ENCODE measurements at places on chromosomes 6 and 20.

DNA sequence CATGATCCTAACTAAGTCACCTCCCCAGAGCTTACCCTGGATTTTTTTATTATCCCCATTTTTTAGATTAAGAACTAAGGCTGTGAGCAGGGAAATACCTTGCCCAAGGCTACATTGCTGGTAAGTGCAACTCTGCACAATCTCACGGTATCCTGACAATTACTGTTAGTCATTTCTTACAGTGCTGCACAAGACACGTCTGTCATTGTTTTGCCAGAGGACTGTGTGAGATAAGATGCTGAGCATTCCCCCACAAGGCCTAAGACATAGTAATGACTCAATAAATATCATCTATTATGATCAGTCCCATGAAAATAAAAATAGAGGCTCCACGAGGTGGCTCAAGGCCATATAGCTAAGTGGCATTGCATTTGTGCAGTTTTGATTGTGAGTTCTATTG is 21.0 kb downstream of the PFDN4 start:
- no peak for DNase-seq

DNA sequence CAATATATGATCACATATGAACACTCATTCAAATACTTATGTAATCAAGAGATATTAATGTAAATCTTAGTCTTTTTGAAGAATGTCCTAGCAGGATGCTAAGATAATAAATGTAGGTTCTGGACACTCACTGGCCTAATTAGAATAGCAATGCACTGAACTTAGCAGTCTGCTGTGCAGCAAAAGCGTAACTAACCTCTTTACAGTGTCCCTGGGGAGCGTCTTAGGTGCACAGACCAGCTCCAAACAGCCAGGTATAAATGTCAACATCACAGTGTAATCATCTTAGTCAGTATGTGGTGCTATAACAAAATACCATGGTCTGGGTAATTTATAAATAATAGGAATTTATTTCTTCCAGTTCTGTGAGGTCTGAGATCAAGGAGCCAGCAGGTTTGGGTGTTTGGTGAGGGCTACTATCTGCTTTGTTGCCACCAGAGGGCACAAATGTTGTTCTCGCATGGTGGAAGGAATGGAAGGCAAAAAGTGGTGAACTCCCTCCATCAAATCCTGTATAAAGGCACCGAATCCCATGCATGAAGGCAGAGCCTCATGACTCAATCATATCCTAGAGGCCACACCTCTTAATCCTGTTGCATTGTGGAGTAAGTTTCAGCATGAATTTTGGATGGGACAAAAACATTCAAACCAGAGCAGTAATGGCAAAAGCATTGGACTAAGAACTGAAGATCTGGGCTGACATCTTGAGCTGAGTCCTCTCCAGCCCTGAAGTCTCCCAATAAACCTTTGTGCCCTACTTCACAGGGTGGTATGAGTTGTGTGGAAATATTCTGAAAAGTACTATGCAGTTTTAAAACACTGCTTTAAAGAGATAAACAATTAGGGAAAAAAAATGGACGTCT is 41.8 kb upstream of the FOXO3 start:
- DNase-seq: peak; percentile 33

GRCh38 chr6:4662886-4663285 is 113.3 kb upstream of the CDYL start:
- no peak for DNase-seq

DNA sequence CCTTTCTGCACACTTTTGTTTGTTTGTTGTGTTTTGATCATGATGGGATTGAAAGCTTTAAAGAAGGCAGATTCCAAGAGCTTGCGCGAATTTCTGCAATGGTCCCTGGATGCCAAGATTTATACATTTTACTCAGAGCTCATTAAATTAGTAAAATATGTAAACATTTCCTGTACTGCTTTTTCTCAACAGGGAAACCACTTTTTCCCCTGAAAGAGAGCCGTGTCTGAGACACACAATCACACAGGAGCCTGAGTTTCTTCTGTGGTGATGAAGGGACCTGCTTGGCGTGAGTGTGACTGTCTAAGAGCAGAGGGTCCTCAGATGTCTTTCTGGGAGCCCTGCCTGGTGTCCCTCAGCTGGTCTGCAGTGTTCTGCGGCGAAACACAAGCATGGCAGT is 12.1 kb upstream of the TAGAP start:
- DNase-seq: no peak

- DNase-seq: no peak
Measured at GRCh38 chr6:159180001-159180400, 10.8 kb downstream of the FNDC1 start.

- DNase-seq: no peak
Measured at GRCh38 chr20:40965671-40966070, 63.0 kb upstream of the TOP1 start.

DNA sequence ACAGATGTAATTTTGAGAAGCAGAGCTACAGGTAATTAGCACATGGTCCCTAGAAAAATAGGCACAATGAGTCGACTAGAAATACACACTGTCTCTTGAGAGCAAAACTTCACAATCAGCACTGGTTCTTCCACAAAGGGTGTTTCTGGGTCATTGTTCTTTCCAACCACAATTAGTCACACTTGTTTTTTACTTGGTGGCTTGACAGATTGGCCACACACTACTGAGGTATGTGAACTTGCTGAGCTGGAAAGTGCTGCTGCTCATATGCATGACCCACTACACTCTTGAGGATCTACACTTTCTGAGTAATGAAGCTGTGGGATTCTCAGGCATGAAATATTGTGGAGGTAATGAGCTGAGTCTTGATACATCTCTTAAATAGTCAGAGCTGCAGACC is 347.7 kb downstream of the BCKDHB start:
- DNase-seq: peak; percentile 35

DNA sequence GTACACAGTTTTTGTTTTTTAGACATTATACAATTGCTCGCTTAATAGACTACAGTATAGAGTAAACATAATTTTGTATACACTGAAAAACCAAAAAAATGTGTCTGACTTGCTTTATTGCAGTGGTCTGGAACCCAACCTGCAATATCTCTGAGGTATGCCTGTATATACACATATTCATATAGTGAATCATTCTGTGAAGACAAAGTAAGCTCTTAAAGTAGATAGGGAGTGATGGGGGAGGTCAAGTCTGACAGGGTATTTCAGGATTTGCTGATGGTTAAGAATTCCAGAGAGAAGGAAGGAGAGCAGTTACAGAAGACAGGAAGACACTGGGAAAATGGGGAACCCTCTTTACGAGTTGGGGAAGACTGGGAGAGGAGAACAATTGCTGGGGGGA is 417.9 kb downstream of the CD109 start:
- no peak for DNase-seq
